NCI-H146 (cell line): ENCODE measurements at places on chromosomes 16 and 17.

GRCh38 chr17:4098521-4099209 lies 44.2 kb downstream of the ZZEF1 start:
- no peak for DNase-seq

DNA sequence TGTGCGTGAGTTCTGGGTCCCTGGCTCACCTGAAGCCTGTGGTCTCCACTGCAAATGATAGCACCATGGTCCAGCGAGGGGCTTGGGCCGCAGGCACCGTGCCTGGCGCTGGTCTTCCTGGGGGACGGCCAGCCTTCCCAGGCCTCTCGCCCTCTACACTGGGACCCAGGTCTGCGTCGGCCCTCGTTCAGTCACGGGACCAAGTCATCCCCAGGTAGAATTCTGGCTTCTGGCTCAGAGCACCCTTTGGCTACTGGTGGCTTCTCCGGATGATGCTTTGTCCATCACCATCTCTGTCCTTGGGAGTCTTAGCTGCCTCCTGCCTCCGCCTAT lies 20.4 kb downstream of the CRAMP1 start:
- DNase-seq: no peak

- no peak for DNase-seq
Measured at GRCh38 chr17:28188841-28189263, 130.1 kb upstream of the TMEM97 start.

GRCh38 chr16:29024278-29024677 lies 39.4 kb downstream of the LAT start:
- no peak for DNase-seq

DNA sequence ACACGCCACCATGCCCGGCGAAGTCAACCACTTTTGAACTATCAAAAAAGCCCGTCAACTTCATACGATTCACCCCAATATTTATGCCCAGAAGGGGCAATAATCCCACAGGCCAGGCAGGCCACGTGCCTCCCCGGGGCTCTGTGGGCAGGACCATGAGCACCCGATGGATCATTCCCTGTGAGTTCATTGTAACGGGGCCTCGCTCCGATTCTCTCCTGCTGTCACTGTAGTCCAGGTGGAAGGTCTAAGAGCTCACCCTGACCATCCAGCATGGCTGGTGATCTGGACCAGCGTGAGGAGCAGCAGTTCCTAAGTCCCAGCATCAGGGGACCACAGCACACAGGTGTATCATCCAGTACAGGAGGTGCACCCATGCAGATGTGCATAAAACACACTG lies 77.5 kb upstream of the DOC2B start:
- no peak for DNase-seq

DNA sequence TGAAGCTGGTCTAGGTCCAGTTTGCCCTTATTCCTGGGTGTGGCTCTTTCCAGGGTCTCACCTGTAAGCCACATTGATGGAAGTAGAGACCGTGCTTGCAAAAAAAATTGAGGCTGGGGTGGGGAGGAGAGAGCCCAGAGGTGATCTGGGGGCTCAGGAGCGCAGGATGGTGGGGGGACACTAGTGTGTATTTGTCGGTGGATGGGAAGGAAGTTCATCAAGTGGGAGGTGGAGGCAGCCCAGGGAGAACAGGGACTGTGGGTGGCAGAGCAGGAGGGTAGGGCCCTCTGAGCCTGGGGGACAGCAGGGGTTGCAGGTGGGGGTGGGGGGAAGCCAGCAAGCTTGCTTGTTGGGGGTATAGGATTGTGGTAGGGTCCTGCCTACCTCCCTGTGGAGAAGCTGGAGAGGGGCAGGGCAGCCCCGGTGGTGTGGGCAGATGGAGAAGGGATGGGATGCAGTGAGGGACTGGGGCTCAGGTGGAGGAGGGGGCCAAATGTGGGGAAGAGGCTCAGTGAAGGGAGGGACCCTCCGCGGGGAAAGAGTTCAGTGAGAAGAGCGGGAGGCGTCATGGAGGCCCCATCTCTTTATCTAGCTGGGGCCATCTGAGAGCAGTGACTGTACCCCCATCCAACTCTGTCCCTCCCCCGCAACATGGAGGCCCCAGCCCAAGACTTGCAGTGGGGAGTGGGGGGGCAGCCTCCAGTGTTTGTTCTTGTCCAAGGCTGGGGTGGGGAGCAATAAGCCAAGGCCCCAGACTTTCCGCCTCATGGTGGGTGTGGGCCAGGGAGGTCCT lies 17.2 kb upstream of the TMEM92 start:
- DNase-seq: no peak

DNA sequence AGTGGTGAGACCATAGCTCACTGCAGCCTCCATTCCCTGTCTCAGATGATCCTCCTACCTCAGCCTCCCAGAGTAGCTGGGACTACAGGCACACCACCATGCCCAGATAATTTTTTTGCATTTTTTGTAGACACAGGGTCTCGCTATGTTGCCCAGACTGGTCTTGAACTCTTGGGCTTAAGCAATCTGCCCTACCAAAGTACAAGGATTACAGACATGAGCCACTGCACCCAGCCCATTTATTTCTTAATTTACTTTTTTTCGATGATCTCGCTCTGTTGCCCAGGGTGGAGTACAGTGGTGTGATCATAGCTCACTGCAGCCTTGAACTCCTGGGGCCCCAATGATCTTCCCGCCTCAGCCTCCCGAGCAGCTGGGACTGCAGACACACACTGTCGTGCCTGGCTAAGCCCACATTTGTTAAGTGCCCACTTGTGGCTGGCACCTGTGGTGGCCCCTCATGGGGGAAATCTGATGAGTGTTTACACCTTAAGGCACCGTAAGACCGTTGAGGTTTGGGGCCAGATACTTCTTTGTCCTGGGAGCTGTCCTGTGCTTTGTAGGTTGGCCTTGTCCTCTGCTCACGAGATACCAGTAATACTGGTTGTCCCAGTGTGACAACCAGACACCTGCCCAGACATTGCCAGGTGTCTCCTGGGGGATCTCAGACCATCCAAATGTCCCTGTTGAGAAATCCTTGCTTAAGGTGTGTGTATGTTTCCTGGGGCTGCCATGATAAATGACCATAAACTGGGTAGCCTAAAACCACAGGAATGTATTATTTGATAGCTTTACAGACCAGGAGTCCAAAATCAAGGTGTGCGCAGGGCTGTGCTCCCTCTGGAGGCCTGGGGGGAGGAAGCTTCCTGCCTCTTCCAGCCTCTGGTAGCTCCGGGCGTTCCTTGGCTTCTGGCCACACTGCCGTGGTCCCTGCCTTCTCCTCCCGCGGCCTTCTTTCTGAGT lies 141.4 kb upstream of the GSE1 start:
- no peak for DNase-seq

DNA sequence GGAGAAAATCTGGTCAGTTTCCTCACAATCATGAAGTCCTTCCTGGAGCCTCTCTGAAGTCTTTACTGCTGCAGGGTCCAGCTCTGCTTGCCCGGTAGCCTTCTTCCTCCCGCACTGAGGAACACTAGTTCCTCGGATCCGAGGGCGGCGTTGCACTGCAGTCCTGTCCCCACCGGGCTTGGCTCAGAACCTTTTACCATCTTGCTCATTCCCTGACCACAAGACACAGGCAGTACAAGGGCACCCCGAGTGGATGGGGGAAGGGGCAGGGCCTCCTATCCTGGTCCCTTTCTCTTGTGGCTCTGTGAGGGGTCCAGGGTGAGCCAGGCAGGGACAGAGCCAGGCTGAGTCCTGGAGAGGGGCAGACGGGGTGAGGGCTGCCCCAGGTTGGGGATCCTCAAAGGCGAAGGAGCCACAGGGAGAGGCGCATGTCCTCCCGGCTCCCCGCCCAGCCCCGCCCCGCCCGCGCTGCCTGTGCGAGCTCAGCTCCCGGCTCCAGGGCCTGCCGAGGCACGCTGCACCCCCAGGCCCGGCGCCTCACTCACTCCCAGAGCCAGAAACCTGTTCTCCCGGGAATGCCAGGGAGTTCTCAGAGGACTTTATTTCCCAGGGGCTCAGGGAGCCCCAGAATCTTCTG lies 1.5 kb downstream of the FOXN1 start:
- DNase-seq: no peak

DNA sequence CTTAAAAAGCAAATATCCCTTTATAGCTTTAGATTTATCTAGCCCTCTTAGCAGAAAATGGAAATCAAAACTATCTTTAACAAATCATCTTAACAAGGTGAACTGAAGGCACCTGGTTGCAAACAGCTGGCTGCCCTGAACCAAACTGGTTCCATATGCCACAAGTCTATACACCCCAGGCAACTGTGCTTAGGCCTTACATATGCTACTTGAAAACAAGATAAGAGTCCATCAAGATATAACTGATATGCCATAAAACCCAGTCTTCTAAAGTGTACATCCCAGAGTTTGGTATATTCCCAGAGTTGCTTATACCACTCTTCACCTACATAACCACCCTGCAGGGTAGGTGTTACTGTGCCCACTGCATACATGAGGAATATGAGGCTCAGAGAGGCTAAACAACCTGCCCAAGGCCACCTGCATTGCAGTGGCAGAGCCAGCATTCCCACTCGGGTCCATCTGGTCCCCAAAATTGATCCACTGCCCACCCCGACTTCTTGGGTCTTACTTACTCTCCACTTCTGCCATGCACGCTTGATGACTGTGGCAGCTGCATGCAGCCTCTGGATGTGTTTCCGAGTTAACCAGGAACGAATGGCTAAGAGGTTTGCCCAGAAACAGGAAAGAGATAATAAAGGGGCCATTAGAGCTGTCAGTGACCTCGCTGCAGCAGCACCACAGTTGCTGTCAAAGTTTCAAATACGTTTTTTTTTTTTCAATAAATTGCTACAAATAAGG lies 12.2 kb downstream of the ZNHIT3 start:
- DNase-seq: no peak

- DNase-seq: no peak
Measured at GRCh38 chr17:62119373-62119772, 54.3 kb upstream of the MED13 start.

DNA sequence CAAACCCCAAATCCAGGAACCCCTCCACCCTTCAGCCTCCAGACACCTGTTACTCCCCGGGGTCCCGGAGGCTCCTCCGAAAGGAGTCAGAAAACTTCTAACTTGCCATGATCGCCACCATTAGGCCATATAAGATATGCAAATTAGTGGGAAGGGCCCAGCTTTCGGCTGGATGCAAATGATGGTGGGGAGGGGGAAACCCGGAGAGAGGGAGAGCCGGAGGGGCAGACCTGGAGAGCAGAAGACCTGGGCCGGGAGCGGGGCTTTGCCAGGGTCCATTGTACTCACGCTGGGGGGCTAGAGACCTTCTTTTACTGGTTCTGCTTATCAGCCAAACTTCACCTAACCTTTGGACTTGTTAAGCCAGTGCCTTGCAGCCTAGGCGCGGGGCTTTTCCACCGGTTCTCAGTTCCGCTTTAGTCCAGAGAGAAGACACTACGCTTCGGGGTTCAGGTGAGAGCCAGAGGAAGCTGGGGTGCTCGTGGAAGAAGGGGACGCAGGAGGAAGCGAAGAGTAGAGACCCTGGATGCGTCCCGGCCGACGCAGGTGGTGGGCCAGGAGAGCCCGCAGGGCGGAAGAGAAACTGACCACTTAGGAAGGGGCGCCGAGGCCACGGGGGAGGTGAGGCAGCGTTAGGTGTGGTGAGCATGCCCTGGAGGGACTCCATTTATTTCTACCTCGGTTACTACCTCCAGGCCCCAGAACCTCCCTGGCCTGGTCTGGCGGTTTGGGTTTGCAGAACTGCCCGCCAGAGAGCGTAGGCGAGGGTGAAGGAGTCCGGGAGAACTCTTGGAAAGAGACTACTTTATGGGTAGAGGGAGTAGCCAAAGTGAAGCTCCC lies at the start of gene HNF1B:
HNF1B (minus strand) TSS at position 99 of the 840 bp plus-strand sequence. CDS start 175 bp downstream, outside the sequence.
- no peak for DNase-seq

- no peak for DNase-seq
Measured at GRCh38 chr17:11292491-11292890, 51.5 kb downstream of the SHISA6 start.

- DNase-seq: no peak
Measured at GRCh38 chr17:45290269-45290765, 26.5 kb downstream of the MAP3K14 start.

- no peak for DNase-seq
Measured at GRCh38 chr16:17939723-17940122, 396.8 kb downstream of the NPIPA8 start.

DNA sequence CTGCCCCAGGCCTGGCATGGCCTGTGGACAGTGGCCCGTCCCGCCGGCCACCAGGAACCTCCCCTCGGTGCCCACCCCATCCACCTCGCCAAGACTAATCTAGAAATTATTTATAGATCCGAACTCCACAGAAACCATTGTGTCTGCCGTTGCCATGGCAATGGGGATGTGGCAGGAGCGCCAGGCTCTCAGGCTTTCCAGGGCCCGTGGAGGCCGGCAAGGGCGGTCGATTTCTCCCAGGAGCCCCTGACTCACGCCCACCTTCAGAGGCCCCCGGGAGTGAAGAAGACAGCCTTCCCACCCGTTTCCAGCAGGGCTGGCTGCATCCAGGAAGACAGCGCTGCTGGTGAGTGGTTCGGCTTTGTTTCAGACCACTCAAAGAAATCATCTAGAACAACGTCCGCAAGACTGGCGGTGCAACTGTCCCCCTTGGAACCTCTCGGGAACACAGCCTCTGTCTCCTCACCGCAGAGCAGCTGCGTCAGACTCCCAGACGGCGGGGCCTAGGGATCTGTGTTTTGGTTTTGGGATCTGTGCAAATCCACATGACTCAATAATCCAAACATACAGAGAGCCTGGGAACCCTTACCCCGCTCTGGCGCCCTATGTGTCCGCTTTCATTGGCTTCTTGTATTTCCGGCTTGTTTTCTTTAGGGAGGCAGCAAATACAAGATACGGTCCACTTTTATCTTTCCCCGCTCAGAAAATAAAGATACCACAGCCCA lies 48.5 kb upstream of the ZCCHC14 start:
- peak; percentile 23 for DNase-seq

GRCh38 chr16:49121636-49122035 lies 160.0 kb downstream of the CBLN1 start:
- no peak for DNase-seq

GRCh38 chr16:22681554-22682291 lies 132.2 kb upstream of the HS3ST2 start:
- no peak for DNase-seq

DNA sequence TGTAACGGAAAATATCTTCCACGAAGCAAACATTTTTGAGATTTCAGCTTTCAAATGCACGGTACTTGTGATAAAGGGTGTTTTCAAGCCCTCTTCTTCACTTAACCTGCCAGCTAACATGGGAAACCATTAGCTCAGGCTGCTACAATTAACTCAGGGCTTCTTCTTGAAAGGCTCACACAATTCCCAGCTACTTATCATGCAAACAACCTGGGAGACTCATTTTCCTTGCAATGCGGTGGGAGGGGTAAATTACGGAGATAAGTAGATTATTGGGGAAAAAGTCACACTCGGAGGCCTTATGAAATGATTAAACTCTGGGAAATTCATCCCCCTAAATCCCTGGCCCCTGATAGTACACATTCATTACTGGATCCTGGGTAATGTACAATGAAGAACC lies 266.4 kb downstream of the STX8 start:
- no peak for DNase-seq

- DNase-seq: peak; percentile 88
Measured at GRCh38 chr17:6137716-6138502, 67.7 kb downstream of the WSCD1 start.

DNA sequence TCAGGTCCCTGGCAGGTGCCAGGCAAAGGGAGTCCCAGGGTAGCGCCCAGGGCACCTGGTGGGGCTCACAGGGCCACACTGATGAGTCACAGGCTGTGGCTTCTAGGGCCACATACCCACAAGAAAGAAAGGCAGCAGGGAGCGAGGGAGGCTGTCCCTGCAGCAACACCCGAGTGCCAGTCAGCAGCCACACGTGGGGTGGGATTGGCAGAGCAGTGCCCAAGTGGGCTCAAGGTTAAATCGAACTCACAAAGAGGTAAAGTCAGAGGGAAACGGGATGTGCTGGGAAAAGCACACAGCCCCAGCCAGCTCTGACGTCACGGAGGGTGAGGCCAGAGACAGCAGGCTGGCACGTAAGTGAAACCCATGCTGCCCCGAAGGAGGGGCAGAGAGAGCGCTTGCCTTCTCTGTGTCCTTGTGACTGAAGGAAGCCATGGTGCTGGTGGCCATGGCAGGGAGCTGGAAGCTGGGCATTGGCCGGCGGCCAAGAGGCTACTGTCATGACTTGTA lies 33.8 kb downstream of the FA2H start:
- no peak for DNase-seq
